ENCODE measurements at places on chromosomes 2 and 18.

GRCh38 chr18:21769206-21769605, 28.6 kb downstream of the MIB1 start:
- no peak for DNase-seq

- no peak for DNase-seq
Observed at GRCh38 chr18:58578835-58579560, 49.9 kb downstream of the ALPK2 start.

DNA sequence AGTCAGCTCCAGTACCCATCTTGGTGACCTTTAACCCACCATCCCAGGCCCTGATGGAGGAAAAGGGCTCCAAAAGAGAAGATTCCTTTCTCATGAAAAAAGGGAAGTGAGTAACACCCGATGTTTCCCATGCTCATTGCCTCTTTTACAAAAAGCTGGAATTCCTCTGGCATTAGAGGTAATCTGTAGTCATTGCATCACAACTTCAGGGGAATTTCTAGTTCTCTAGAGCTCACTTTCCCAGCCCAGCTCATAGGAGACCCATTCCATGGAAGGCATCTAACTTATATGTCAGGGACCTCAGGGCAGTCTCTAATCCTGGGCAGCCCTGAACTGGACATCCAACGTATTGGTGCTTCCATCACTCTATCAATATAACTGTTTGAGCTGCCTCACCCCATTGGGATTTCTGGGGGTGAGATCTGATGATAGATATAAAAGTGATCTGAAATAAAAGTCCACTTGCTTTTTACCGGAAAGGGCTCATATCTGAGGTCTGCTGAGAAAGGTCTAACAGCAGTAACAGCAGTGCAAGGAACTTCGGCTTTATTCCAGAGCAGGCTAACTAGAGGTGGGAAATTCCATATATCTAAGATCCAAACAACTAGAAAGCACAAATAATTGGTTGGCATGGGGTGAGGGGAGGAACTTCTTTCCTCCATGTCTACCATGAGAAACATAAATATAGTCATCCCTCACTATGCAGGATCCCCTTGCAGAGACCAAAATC, 106.1 kb downstream of the ETAA1 start:
- no peak for DNase-seq

DNA sequence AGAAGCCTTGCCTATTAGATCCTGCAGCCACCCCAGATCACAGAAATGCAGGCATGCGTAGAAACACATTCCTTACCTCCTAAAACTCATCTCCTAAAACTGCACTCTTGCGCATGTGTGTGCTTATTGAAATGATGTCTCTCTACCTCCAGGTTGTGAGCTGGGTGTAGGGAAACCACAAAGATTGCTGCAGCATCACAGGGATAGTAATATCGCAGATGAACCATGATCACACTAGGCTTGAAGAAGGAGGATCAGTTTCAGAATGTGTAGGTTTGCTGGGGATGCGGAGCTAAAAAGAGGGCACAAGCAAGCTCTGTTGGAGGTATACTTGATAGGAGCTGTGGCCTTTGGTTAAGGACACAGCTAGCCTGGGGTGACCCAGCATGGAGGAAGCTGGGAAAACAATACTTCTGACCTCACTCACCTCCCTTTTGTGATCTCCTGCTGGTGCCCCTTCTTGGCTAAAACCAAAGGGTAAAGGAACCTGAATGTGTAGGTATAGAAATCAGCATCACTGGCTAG, 118.8 kb downstream of the SETBP1 start:
- DNase-seq: no peak

DNA sequence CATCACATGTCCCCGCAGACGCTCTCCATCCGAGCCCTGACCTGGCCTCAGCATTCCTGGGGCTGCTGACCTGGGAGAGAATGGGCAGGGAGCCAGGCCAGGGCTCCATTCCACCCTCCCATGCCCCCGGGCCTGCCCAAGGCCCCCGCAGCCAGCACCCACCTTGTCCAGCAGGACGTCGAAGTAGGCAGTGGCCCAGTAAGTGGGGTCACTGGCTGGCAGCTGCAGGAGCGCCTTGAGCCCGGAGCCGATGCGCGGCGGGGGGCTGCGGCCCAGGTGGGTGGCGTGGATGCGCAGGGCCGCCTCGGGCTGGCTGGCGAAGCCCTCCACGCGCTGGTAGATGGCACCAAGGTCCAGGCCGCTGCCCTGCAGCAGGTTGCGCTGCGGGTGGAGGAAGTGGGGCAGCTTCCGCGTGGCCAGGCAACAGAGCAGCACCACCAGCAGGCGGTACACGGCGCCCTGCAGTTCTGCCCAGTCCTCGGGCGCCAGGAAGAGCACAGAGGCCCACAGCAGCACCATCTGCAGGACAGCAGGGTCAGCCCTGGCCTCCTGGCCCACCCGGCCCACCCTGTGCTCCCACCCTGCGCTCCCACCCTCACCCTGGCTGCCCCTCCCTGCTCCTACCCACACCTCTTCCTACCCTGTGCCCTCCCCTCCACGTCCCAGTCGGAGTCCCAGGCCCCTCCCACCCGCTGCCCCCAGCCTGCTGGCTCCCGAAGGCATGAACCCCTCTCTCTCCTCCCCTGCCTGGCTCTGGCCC, 7.6 kb downstream of the MAB21L4 start:
- DNase-seq: no peak

DNA sequence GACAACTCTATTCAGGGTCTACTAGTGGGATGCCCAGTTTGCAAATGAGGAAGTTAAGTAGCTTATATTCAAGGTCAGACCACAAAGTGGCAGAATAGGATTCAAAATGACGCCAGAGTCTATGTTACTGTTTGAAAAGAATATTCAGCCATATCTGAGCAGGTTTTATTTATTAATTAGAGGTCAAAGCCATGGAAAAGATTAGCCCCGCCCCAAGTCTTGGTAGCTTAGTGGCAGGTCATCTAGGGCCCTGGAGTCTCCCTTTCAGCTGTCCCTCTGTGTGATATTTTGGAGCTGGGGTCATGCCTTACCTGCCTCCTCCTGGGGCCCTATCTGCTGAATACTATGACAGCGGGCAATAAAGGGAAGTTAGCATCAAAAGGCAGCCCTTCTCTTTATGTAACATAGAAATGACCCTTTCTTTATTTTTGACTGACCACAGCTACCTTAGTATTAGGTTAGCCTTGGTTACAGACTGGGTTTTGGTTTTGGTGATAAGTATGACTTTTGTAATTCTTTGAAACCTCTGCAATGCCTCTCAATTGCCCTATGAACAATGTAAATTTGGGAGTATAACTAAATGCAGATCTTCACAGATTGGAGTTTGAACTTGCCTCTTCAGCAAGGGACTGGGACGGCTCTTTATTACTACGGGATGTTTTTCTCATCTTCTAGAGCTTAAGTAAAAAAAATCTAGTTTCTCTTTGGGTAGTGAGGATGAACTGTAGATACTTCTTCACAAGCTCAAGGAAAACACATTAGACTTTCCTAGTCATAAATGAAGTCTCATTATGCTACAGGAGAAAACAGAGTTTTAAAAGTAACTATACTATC, 153.0 kb upstream of the ITGA4 start:
- no peak for DNase-seq

GRCh38 chr2:205746420-205746785, 64.1 kb downstream of the NRP2 start:
- DNase-seq: no peak

DNA sequence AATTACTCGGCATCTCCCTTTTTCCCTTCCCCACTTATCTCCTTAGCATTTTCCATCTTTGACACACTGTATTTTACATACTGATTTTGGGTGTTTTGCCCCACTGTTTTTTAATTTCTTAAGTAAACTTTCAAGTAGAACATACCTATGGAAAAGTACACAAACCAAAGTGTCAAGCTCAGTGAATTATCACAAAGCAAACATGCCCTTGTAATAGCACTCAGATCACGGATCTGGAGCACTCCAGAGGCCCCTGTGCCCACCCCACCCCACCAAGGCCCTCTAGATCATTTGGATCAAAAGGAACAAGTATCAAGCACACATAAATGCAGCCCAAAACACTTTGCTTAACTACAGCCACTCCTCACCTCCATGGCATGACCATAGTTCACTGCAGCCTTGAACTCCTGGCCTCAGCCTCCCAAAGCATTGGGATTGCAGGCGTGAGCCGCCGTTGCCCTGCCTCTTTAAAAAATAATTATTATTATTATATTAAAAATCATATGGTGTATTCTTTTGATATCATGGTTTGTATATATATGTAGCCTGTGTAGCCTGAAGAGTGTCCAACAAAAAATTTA, 38.1 kb downstream of the FER1L5 start:
- no peak for DNase-seq

DNA sequence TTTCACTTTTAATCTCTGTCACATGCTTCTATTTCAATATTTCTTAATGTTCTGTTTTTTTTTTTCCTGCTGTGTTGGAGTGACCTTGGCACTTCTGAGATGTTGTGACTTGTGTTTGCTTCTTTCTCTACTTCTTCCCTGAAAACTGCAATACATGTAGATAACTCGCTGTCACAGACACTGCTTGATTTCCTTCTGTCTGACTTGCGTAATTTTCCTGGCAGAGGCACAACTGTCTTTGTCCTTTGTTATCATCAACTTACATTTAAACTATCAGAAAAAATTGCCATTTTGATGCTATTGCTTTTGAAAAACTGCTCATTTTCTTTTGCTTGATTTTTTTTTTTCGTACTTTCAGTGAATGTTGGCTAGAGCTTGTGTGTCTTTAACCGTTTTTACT, 69.0 kb downstream of the BABAM2 start:
- no peak for DNase-seq

- no peak for DNase-seq
Observed at GRCh38 chr18:60070631-60071030, 170.8 kb downstream of the PMAIP1 start.

DNA sequence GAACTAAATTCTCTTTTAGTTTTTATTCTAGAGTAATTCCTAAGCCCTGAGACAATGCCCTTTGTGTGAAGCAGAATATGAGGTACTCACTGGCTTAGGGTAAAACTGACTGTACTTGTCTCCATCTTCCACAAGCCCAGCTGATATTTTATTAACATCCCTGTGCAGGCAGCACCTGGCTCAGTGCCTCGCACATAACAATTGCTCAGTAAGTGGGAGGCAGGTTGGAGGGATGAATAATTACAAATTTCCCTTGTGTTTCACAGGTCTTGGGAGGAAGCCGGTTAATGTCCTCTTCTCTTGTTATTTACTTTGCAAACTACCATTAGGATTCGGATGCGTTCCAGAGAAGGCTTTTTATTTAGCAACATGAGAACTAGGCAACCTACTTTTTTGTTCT, 249.8 kb upstream of the FSHR start:
- DNase-seq: no peak
